ENCODE measurements at places on chromosomes 2 and 18.

- no peak for DNase-seq
These were observed 551.1 kb downstream of the BCL11A start for GRCh38 chr2:60002183-60002867.

GRCh38 chr2:109398366-109399015, 215.3 kb downstream of the SEPTIN10 start:
- DNase-seq: no peak

- no peak for DNase-seq
These were observed 330.0 kb upstream of the POU3F3 start for GRCh38 chr2:104523921-104524320.

DNA sequence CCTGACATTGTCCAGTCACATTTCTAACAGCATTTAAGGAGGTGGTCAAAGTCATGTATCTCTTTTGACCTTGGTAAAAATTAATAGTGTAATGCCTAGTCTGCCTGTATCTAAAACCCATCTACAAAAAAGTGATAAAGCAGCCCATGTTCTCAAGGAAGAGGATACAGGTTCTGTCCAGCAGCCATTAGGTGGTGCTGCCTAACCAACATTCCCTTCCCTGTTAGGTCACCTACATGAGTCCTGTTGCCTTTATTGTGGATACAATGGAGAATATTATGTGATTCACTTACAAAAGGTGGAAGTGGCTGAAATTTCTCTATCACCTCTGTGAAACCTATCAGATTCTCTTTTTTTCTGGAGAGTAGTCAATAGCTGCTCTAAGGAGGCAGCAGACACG, 52.5 kb downstream of the AQP4 start:
- no peak for DNase-seq

DNA sequence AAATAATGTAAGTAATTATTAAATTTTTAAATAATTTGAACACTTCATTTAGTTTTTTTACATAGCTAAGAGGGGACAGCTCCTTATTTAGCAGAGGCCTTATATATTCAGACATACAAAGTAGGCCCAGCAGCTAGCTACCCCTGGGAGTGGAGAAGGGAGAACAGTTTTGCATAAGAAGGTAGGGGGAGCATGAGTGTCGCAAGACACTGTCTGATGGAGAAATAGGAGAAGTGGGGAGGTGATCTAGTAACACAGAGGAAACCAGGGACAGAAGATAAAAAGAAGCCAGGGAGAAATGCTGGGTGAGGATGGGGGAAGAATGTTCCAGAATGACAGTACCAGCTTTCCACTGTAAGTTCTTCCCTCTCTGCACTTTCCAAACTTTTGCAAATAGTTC, 16.0 kb upstream of the RGPD4 start:
- DNase-seq: no peak

GRCh38 chr18:21735452-21736015, 5.1 kb upstream of the MIB1 start:
- no peak for DNase-seq

DNA sequence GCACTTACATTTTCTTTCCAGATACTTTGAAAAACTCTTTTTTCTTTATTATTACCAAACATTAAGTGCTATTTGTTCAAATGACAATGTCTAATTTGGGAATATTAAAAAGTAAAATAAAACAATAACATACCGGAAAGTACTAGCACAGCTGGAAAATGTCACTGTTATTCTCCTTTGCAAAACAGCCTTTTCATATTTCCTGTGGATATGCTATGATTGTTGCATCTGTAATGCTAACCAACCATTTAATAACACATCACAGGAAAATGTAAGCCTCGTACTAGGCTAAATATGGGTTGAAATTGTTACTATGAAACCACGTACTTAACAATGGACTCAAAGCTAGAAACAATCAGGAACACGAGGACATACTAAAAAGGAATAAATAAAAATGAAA, 298.1 kb downstream of the CBLN2 start:
- DNase-seq: no peak

DNA sequence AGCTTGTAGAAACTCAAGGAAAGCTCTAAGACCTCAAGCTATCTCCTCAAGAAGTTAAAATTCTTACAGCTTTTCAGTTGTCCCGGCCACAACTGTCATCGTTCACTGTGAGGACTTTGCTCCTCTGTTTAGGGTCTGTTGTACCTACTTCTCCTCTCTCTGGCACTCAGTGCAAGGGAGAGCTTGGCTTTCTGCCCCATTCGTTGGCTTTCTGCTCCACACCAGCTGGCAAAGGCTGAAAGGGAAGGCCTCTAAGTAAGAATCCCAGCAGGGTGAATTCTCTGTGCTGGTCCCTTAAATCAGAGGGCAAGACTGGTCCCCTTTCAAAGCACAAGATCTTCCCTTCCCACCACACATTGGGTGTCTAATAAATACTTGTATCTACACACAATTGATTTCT, 17.3 kb downstream of the ZBTB7C start:
- no peak for DNase-seq

GRCh38 chr2:168692132-168692744, 110.2 kb upstream of the NOSTRIN start:
- no peak for DNase-seq

GRCh38 chr2:131431336-131431735, 44.6 kb upstream of the TUBA3D start:
- no peak for DNase-seq

- no peak for DNase-seq
These were observed 5.5 kb upstream of the SFT2D3 start for GRCh38 chr2:127695491-127696472.

DNA sequence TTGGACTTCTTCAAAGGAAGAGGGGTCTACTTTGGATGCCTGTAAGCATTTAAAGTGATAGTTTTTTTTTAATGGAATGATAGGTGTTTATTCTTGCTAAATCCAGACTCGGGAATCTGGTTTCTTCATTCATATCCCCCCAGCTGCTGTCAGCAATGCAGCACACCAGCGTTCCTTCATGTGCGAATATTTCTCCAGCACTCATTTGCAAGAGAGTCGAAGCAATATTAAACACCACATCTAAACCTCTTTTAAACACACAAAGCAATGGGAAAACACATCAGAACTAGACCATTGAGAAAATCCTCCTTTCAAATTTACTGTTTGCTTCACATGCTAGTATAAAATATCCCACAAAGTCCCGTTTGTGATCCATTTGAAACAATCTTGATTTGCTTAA, 563.7 kb downstream of the ARHGAP15 start:
- DNase-seq: no peak

- no peak for DNase-seq
These were observed 30.6 kb upstream of the CD8A start for GRCh38 chr2:86821306-86821705.

- DNase-seq: no peak
These were observed 61.1 kb downstream of the POLR1A start for GRCh38 chr2:86044614-86045013.

DNA sequence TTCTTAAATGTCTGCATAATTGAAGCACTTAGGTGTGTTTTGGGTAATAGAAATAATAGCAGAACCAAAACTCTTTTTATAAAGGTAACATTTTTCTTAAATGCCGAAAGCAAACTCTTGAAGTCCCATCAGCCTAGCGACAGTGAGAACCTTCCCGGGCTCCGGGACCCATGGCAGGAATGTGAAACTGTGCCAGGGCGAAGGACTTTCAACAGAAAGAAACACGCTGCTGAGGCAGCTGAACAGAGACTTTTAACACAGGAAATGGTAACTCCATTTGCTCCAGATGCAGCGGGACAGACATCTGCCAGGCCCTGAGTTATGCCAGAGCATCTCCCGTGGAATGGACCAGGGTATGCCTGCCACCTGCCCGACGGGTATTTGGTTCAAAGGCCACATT, 34.3 kb downstream of the SALL3 start:
- DNase-seq: no peak

GRCh38 chr2:11875481-11875880, 129.0 kb downstream of the LPIN1 start:
- DNase-seq: no peak

DNA sequence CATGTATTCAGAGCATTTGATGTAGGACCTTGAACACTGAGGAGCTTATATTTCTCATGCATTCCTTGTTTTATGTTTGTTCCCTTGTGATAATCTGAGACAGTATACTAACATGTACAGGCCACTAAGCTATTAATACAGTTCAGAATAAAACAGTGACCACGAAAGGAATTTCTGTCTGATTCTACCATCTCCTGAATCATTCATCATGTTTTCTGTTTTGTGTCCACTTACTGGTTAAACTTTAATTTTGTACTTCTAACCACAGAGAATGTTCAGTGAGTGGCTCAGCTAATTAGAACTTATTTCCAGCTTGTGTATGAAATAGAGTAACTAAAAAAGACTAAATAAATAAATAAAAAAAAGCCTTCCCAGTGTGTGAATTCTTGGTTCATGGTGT, 110.4 kb downstream of the LRP1B start:
- DNase-seq: no peak

GRCh38 chr2:169302364-169302763, 60.0 kb downstream of the LRP2 start:
- DNase-seq: no peak

DNA sequence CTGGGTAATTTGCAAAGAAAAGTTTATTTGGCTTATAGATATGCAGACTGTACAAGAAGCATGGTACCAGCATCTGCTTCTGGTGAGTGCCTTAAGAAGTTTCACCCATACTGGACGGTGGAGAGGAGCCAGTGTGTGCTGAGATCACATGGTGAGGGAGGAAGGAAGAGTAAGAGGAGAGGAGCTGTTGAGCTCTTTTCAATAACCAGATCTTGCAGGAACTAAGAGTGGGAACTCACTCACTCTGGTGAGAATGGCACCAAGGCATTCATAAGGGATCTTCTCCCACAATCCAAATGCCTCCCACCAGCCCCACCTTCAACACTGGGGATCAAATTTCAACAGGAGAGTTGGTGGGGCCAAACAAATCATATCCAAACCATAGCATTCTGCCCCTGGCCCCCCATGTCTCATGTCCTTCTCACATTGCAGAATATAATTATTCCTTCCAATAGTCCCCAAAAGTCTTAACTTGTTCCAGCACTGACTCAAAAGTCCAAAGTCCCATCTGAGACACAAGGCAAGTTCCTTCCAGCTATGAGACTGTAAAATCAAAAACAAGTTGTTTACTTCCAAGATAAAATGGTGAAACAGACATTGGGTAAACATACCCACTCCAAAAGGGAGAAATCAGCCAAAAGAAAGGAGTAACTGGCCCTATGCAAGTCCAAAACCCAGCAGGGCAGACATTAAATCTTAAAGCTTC, 11.7 kb upstream of the TMEM37 start:
- DNase-seq: no peak

GRCh38 chr2:200602584-200602983, 16.8 kb downstream of the AOX1 start:
- no peak for DNase-seq

DNA sequence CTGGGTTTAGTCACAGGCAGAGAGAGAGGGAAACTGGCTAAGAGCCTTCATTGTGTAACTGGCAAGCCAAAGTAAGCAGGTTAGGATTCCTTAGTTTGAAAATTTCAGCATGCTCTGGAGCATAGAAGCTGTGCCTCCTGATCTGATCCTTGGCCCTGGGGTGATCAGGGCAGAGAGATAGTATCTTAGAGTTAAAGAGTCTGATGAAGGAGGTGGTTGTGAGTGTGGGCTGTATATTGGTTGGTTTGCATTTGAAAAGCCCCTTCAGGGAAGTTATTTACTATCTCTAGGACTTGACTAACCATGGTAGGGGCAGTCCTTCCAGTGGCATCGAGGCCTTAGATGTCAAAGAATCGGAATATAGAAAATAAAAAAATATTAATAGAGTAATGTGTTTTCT, 230.1 kb downstream of the CD226 start:
- no peak for DNase-seq

- DNase-seq: no peak
These were observed 88.2 kb upstream of the VWC2L start for GRCh38 chr2:214322662-214323061.

DNA sequence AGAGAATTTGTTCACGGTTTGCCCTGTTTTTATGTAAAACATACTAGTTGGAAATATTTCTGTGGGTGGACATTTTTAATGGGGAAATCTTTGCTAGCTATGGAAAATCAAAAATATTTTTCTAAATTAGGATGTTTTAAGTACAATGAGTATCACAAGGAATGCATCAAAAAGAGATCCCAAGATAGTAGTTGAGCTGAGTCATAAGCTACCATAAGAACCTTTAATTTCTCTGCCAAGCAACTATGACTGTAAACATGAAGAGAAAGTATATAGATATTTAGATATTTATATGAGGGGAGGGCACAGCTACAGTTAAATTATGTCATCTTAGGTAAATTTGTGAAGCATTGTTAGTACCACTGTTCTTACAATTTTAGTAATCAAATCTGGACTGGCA, 646.2 kb downstream of the XIRP2 start:
- no peak for DNase-seq

GRCh38 chr2:30234180-30234971, 3.0 kb downstream of the LBH start:
- DNase-seq: peak; percentile 58

- DNase-seq: no peak
These were observed 1045.0 kb upstream of the DDX18 start for GRCh38 chr2:116769514-116769913.

GRCh38 chr18:23596183-23596582, 9.9 kb upstream of the NPC1 start:
- no peak for DNase-seq

DNA sequence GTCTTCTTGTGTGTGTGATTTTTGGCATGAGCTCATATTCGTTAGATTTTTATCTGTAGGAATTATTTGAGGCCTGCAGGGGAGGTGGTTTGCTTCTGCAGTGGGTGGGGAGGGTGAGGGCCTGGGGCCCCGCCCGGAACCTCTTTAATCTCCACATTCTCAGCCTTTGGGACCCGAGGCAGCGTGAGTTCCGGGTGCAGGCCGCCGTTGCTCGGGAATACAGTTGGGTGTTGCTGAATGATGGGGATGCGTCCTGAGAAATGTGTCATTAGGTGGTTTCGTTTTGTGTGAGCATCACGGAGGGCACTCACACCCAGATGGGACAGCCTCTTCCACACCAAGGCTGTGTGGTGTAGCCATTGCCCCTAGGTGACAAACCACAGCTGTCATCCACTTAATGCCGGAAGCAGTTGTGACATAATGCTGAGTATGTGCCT, 13.7 kb upstream of the GAL3ST2 start:
- DNase-seq: peak; percentile 59

DNA sequence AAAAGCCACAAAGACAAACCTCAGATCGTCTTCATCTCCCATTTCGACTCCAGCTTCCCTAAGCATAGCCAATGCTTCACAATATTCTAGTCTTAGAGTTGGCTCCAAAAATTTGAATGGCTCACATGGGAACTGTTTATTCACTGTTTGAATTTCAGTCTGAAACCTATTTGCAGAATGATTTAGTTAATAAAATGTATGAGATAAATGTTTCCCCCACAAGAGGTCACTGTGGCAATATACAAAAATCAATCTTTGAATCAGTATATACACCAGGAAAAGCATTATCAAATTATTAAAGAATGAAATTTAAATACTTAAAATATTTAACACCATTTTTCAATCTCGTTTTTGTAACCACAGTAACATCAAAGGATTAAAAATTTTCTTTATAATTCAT, 40.0 kb upstream of the MCM6 start:
- no peak for DNase-seq

- DNase-seq: no peak
These were observed 83.3 kb upstream of the SALL3 start for GRCh38 chr18:78896111-78896905.
